ENCODE measurements at places on chromosomes 7 and 10.

- DNase-seq: no peak
Measured at GRCh38 chr10:8665322-8665721, 610.8 kb downstream of the GATA3 start.

DNA sequence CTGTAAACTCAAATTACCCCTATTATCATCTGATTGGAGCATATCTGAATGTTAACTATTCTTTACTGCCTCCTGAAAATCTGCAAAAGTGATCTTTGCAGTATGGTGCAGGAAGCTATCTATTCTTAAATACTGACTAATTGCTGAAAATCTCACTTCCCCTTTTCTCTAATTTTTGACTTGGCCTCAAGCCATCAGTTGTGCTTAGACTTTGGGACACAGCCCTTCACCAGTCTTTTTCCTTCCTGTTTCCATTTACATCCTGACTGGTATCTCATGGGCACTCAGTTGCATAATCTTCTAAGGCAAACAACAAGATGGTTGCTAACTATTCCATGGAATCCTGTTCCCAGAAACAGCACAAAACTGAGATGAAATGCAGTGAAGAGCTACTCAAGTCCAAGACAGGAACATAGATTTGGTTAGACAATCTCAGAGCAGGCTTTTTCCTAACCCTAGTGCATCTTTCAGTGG lies 228.5 kb downstream of the SORCS1 start:
- DNase-seq: peak; percentile 2

DNA sequence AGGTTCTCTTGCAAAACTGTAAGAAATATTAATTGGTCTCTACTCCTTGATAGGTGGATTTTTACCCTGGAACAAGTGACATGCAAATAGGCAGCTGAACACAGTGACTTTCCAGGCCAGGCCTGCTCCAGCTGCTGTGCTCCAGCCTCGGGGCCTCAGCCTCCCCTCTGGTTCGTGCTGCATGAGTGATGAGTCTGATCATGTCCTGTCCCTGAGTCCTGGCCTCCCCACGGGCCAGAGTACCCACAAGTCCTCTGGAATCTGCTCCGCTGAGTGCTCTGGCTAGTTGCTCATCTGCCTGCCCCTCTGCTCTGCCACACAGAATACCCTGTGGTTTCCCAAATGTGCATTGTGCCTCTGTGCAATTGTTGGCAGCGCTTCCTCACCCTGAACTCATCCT lies 80.1 kb upstream of the PDZD8 start:
- no peak for DNase-seq

DNA sequence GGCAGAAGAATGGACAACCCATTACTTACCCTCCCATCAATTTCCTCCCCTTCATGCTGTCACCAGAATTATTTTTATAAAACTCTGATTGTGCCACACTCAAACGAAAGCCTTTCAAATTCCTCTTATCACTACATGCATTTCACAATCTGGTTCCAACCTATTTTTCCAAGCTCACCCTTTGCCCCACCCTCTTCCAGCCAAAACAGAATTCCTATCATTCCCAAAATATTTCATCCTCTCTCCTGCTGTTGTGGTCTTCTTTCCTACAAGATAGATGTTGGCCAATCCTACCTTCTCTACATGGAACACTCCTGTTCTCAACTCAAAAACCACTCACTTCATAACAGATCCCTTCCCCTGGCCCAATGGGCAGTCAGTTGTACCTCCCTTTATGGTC lies 111.5 kb downstream of the ELAPOR2 start:
- DNase-seq: no peak

DNA sequence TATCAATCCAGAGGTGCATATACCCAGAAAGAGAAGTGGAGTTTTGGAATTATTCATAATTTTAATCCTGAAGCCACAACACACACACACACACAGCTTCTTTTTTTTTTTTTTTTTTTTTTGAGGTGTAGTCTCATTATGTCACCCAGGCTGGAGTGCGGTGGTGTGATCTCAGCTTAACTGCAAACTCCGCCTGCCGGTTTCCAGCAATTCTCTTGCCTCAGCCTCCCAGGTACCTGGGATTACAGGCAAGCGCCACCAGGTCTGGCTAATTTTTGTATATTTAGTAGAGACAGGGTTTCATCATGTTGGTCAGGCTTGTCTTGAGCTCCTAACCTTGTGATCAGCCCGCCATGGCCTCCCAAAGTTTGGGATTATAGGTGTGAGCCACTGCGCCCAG lies 35.4 kb downstream of the TET1 start:
- no peak for DNase-seq

DNA sequence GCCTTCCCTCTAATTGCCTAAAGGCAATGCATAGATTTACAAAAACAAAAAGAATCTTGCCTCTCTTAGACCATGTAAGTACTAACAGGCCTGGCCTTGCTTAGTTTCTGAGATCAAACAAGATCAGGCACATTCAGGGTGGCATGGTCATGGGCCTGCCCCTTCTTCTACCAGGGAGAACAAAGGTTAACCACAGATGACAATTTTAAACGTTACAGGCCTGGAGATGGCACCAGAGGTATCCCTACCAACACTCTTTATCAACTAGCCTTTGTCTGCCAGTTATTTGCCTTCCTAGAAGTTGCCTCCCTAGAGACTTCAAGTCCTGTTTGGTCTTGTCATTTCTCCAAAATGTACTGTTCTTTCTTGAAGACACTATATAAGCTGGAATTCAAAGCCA lies 252.6 kb downstream of the DOCK4 start:
- DNase-seq: no peak

DNA sequence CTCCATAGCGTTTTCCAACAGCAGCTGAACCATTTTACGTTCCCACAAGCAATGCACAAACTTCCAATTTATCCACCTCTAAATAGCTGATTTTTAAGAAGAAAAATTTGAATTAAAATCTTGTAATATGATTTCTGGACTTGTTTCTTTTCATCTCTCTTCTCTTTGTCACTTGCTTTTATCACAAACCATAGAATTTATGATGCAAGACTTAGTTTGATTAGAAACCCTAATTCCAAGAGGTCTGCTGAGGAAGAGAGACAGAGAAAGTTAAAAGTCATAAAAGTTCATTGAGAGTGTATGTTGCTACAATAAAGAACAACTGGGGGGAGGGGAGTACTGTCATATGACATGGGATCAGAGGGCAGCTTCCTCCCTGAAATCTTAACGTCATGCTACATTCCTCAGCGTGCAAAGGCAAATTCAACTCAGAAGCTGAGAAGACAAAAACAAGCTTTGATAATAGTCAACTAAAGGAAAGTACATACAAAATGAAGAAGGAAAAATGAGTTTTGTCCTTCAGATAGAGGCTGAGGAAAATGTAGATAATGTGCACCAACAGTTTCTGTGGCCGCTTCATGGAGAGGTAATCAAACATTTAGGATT lies 18.4 kb upstream of the CUBN start:
- DNase-seq: no peak

- no peak for DNase-seq
Measured at GRCh38 chr7:27244488-27245123, 2.0 kb downstream of the EVX1 start.

GRCh38 chr10:86376403-86376802 lies 9.8 kb upstream of the GRID1 start:
- no peak for DNase-seq

GRCh38 chr10:48361176-48361575 lies 54.7 kb downstream of the MAPK8 start:
- DNase-seq: no peak

DNA sequence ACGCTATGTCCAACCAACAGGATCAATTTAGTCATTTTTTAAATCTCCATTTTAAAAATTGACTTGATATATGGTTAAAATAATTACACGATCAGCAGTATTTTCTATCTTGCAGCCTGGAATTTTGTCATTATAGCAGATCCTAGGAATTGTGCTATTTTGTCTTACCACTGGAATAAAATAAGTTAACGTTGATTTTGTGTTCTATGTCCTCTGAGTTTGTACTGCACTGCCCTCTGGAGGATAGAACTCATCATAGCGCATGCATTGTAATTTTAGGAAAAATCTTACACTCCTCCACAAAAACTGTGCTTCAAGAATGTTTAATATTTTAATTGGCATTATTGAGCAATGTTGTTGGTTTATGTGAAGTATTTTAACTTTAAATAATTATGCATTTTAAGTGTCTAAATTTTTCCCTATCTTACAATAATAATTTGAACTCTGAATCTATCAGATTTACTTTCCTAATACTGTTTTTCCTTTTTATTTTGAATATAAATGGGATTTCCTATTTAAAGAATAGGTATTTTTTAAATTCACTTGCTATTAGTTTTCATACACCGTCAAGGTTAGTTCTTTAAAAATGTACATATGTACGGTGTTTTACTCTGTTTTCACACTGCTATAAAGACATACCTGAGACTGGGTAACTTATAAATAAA lies 220.1 kb downstream of the PPP1R3A start:
- no peak for DNase-seq

- no peak for DNase-seq
Measured at GRCh38 chr7:28483112-28483511, 70.8 kb downstream of the CREB5 start.

GRCh38 chr10:102773986-102774385 lies 30.2 kb downstream of the WBP1L start:
- DNase-seq: peak; percentile 43

DNA sequence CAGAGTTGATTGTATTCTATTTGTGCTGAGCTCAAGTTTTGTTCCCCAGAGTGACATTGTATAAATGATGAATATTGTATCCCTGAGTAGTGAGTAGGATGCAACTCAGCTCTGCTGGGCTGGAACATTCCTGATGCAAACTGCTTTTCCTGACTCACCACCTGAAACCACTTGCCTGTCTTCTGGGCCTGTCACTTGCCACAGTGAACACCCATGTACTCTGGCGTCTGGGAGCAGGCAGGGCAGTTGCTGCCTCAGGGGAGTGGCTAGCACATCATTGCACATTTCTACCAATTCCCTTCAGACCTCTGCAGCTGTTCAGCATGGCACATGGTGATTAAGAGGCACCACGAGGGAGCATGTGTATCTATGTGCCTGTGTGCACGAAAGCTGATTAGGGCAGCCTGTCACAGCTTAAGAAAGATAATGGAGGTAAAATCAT lies 157.3 kb downstream of the SND1 start:
- DNase-seq: no peak

DNA sequence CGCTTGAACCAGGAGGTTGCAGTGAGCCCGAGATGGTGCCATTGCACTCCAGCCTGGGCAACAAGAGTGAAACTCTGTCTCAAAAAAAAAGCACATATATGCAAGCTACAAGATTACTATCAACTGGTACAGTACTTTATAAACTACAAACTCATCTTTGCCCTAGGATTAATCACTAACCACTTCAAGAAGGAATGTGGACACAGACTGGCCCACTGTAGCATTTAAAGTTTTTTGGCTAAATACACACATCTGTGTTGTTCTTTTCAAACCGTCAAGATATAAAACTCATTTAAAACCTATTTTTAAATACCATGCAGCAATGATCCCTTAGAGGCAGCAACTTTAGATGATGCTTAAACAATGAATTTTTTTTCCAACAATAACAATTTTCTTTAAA lies 205.4 kb downstream of the IMMP2L start:
- no peak for DNase-seq

- DNase-seq: no peak
Measured at GRCh38 chr7:102407910-102408309, 11.7 kb downstream of the PRKRIP1 start.

DNA sequence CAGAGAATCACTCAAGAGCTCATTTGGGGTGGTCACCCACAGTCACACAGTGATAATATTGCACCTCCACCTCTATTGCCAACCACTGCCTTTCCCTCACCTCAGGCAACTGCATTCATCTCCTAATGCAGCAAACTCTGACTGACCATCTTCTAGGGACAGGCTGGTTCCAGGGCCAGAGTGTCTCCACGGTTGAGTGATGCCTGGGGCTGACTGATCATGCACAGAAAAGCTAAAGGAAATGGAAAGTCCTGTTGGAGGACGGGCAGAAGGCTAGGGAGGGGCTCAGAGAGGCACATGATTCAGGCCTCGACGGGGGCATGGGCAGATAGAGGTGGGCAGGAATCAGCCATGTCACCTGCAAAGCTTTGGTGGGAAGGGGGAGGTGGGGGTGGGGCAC lies 127.1 kb upstream of the TNS3 start:
- DNase-seq: no peak

- no peak for DNase-seq
Measured at GRCh38 chr10:131396121-131397050, 84.9 kb upstream of the TCERG1L start.

DNA sequence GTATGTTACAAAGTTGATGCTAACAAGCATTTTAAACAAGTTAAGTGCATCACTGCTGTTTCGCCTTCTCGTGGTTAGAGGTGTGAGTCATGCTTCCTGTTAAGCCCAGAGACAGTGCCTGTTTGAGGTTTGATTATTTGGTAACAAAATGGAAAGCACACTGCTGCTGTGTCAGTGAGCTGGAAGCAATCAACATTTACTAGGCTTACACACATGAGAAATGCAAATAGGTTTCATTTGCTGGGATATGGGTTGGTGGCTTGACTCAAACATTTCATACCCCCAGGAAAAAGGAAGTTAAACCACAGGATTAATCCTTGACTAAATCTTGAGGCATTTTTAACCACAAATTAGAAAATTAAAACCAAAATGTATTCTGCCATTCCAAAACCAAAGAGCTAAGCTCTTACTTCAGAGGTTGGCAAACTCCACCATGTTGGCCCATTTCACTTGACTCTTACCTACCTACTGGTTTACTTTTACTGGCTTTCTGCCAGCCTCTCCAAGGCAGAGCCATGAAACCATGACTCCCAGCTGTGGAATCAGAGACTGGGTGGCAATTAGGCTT lies 139.2 kb downstream of the ETV1 start:
- DNase-seq: peak; percentile 79

DNA sequence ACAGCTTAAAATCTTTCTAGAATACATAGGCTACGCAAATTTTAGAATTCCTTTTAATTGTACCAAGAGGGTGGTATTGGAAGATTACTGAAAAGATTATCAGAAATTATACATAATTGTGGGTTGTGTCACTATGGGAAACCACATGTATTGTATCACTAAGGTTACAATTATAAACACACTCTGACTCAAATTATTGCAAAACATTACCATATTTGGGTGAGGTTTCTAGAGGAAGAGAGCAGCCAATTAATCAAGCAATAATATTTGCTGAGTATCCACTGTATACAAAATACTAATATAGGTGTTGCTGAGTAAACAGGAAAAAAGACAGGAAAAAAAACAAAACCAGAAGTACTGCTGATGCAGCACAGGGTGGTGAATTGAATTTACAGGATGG lies 3.1 kb upstream of the CAPZA2 start:
- no peak for DNase-seq

- DNase-seq: peak; percentile 20
Measured at GRCh38 chr7:74174606-74175082, 488 bp downstream of the EIF4H start.

GRCh38 chr7:149248777-149249176 lies 9.3 kb downstream of the ZNF212 start:
- no peak for DNase-seq

DNA sequence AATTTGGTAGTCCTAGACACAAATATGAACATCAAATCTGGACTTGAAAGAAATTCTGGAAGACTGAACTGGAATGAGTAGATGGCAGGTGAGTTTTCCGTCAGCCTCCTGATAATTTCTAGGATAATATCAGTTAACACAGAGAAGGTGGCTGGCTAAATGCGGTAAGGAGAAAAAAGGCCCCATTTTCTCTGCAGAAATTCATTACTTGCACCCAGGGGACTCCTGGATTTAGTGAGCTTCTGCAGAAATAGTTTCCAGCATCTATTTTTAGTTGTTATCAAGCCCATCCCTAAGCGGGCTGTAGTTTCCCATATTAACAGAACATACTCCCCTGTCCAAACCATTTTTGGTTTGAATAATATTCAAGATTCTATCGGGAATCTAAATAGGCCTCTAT lies 181.9 kb upstream of the TCERG1L start:
- DNase-seq: no peak

GRCh38 chr7:158343936-158344455 lies 243.6 kb downstream of the PTPRN2 start:
- DNase-seq: no peak

Data from CD4-positive, alpha-beta T cell treated with Interleukin-4 for 1 hour (primary cell).